ENCODE measurements at places on chromosomes 2 and 18.

GRCh38 chr2:240013343-240013742 lies 11.8 kb downstream of the NDUFA10 start:
- peak; percentile 4 for DNase-seq

DNA sequence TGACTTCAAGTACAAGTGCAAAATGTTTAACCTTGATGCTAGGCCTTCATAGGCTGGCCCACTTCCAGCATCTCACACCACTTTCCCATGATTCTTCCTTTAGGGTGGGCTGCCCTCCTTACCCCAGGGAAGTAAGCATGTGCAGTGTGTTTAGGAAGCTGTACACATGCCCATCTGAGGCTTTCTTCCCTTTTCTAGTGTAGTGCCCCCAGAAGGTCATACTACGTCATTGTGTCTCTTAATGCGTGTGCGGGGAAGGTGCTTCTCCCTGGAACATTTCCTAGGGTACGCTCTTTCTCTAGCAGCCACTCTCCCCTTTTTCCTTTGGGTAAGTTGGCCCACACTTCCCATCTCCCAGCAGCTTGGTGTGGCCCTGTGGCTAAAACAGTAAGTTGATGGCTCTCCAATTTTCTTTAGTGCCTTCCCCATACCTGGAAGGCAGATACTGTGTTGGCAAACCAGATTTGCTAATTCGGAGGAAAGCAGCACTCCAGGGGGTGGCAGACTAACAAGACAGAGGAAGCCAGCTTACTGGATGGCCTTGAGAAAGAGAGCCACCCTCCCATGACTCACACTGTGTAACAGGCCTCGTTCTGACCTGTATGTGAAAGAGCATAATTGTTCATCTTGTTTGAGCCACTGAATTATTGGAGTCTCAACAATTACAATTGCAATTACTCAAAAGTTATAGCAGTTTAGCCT lies 1.1 kb upstream of the SULT6B1 start:
- DNase-seq: peak; percentile 81

GRCh38 chr2:233810385-233810784 lies 32.3 kb downstream of the MROH2A start:
- no peak for DNase-seq

GRCh38 chr18:69469444-69469919 lies 68.8 kb downstream of the DOK6 start:
- no peak for DNase-seq

- DNase-seq: peak; percentile 32
Measured at GRCh38 chr2:197571627-197572271, 55.9 kb downstream of the MOB4 start.

- no peak for DNase-seq
Measured at GRCh38 chr18:11972371-11973174, 8.7 kb upstream of the IMPA2 start.
